AG20443 (cell line): ENCODE measurements at places on chromosomes 16 and 17.
A peak's percentile ranks its signal among the peaks of the same experiment; 100 is the strongest.

- DNase-seq, result no peak
These were observed 783 bp downstream of the BHLHA9 start for GRCh38 chr17:1271030-1271423.

- DNase-seq, result no peak
These were observed 1.5 kb downstream of the CD2BP2 start for GRCh38 chr16:30353438-30354129.

DNA sequence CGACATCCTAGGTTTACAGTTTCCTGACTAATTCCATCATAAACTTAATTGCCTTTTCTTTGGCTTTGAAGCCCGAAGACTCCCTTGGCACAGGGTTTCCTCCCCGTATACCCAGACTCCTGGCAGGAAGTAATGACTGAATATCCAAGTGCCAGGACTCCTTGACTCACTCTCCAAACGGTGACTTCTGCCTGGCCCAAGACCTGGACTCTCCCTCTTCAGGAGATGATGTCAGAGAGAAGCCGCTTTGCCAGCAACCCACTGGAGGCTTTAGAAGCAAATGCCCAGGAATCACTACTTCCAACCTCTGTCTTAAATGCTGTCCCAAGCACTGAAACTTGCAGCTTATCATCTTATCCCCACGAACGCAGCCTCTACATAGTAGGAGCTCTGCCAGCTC lies 146.5 kb downstream of the RGS9 start:
- no peak for DNase-seq

- DNase-seq, result peak; percentile 22
These were observed 21.2 kb upstream of the MON1B start for GRCh38 chr16:77169650-77170236.

GRCh38 chr17:40358323-40359038 lies 6.1 kb downstream of the GJD3 start:
- peak; percentile 94 for DNase-seq

- no peak for DNase-seq
These were observed 79.1 kb downstream of the MGAT5B start for GRCh38 chr17:76947309-76947708.
